Stimulated activated CD4-positive, alpha-beta T cell treated with anti-CD3 and anti-CD28 coated beads, Interleukin-1b, Interleukin-23, amount 100 ng/mL, for 1 hour (primary cell): ENCODE measurements at places on chromosomes 3 and 15.

DNA sequence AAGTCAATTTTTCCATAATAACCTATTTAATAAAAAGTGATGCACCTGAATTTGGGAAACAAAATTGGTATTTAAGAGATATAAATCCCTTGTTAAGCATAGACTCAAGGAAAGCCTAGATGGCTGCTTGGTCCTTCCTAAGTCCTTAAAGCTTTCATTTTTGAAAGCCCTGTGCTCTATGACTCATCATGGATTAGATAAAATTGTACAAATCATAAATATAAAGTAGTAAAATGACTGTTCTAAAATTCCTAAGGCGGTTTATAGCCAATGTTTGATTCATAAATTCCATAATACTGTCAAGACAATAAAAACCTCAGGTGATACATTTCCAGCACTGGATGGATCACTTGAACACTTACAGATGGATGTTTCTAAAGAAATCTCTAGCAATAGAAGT, 730.8 kb upstream of the EPHA6 start:
- no peak for DNase-seq

GRCh38 chr3:117995842-117996437, 1038.7 kb downstream of the IGSF11 start:
- DNase-seq, result no peak

DNA sequence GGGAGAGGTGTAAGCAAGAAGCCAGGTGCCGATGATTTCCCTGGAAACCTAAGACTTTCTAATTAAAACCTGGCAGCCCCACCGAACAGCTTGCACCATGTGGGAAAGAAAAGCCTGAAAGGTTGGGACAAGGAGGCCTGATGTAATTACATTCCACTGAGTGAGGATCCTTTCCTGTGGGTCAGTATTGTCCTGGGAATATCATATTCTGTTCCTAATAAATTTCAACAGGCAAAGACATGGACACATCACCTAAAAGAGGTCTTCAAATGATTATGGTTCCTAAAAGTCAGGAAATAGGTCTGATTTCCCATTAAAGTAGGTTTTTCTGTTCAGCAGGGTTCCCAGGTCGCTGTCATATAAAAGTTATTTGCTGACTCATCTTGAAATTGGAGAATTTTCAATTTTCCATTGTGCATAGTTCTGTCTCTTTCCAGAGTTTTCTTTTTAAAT, 58.5 kb downstream of the DUT start:
- no peak for DNase-seq

DNA sequence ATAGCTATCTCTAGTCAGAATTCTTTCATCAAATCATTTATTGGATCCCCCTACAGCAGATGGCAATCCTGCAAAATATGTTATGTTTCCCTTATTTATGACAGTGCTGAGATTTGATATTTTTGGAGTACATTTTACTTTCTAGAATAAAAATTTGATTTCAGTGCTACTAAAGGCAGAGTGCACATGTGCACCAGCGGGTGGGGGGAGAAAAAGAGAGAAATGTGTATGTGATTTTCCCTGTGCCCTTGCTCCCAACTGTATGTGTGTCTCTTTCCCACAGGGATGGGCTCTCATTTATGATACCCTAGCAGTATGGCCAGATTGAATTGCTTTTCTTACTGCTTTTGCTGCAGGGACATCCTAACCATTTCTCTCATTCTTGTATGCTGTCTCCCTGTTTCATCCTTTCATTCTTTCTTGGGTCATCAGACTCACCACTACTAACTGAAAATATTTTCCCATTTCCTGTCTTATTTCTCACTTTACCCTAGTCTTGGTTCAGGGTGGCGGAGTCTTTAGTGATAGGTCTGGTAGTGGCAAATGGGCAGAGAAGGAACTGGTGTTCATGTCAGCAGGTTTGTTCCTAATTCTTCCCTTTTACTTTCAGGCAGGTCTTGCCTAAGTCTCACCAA, 140.7 kb downstream of the TCF12 start:
- DNase-seq, result no peak

DNA sequence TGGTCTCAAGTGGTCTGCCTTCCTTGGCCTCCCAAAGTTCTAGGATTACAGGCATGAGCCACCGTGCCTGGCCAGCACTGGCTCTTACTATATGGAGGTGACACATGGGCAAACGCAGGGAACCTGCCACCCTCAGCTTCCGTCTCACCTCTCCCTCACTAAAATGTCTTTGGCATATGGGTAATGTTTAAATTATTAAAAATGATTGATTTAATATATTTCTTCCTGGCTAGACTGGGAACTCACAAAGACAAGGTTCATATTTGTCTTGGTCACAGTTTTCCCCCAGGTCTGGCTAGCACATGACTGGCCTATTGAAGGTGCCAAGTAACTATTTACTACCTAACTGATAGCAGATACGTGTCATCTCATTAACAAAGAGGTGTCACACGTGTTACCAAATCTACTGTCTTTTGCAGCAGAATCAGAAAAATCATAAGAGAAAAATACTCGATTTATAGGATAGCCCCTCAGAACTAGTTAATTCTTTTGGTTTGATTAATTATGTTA, 48.2 kb downstream of the SYNM start:
- no peak for DNase-seq

- no peak for DNase-seq
These were observed 563.0 kb upstream of the CCDC54 start for GRCh38 chr3:106814231-106814630.

DNA sequence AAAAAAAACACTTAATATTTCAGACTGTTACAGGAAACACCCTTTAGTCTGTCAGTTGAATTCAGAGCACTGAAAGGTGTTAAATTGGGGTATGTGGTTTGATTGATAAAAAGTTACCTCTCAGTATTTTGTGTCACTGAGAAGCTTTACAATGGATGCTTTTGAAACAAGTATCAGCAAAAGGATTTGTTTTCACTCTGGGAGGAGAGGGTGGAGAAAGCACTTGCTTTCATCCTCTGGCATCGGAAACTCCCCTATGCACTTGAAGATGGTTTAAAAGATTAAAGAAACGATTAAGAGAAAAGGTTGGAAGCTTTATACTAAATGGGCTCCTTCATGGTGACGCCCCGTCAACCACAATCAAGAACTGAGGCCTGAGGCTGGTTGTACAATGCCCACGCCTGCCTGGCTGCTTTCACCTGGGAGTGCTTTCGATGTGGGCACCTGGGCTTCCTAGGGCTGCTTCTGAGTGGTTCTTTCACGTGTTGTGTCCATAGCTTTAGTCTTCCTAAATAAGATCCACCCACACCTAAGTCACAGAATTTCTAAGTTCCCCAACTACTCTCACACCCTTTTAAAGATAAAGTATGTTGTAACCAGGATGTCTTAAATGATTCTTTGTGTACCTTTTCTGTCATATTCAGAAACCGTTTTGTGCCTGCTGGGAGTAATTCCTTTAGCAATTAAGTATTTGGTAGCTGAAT, 17.9 kb downstream of the TMEM43 start:
- no peak for DNase-seq

DNA sequence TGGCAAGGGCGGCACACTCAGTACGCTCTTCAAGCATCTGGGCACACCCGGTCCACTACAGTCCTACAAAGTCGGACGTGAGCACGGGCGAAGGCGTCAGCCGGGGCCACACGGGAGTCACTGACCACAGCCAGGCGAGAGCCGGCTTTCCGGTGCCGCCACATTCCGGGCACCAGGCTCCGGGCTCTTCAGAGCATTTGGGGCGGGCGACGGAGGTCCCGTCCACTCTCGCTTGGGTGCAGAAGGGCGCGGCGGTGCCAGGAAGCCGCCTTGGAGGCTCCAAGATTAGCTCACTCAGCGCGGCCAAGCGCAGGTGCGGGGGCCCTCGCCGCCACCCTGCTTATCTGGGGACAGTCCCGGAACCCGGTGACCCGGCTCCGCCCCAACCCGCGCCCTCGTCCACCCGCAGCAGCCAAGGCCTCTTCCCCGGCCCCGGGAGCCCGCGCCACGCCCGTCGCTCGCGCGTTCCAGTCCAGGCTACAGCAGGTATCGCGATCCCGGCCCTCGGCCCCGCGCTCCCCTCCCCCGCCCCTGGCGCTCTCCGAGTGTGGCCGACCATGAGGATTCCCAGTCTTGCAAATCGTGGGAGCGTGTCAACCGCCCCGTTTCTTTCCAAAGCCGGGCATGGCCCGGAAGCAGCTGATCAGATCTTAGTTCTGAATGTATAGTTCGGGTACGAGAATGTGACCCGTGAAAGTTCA, at the start of gene ADPRH:
Gene ADPRH (plus strand): TSS at position 127 of the 701 bp plus-strand sequence. CDS start 2,678 bp downstream, outside the sequence.
- peak; percentile 21 for DNase-seq

GRCh38 chr3:128590948-128591347, 59.7 kb downstream of the RPN1 start:
- no peak for DNase-seq

DNA sequence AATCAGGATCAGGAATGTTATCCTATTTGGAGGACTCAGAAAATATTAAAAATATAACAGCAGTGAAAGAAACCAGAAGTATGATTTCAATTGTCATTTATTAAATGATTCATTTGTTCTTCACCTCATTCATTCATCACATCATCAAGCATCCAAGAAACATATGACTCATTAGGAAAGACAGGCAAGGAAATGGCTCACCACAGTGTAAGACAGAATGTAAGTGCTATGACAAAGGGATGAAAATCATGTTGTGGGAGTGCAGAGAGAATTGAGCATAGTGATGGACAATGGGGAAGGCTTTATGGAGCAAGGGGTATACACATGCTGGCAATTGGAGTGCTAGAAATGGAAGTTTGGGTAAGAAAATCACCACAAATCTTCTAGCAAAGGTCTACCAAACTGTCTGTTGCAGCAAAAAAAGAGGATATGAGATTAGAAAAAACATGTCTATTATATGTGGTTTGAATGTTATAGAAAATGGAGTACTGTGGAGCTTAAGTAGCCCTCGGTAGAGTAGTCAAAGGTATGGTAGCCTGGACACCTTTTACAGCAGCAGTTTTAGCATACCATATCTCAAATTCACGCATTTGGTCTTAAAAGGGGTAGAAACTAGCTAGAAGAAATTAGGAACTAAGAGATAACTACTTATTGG, 111.1 kb upstream of the GPR149 start:
- no peak for DNase-seq

- no peak for DNase-seq
These were observed 28.4 kb upstream of the SMAD6 start for GRCh38 chr15:66673410-66674322.

- DNase-seq, result no peak
These were observed 12.9 kb downstream of the SNX4 start for GRCh38 chr3:125507128-125507527.

GRCh38 chr3:17557749-17558463, 184.5 kb downstream of the TBC1D5 start:
- no peak for DNase-seq

DNA sequence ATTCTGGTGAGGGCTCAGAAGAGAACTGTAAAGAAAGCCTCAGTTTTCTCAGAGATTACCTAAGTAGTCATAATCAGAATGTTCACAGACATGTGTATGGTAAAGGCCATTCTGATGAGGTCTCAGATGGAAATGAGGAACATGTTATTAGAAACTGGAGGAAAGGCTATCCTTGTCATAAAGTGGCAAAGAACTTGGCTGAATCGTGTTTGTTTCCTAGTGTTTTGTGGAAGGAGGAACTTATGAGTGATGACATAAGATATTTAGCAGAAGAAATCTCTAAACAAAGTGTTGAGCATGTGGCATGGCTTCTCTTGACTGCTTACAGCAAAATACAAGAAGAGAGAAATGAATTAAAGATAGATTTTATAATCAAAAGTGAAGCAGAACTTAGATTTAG, 12.8 kb upstream of the KLHL40 start:
- no peak for DNase-seq

GRCh38 chr3:9809615-9810432, at the start of gene TTLL3:
TTLL3 (plus strand) TSS chr3:9810262; CDS start chr3:9810662, 400 bp downstream.
- no peak for DNase-seq

- no peak for DNase-seq
These were observed 1.9 kb downstream of the SCAPER start for GRCh38 chr15:76903251-76903681.
